ENCODE measurements at places on chromosomes 11 and 22. TPM values are rescaled to one million over a fixed set of nuclear protein-coding genes. Genes with fewer than 3 reads are reported as not detected.

- no peak for DNase-seq
Observed at GRCh38 chr11:69721106-69721505, 17.3 kb upstream of the FGF19 start.

The INPP5J gene
- 0.32 TPM for total RNA-seq

The VPREB1 gene
- total RNA-seq = not detected

GRCh38 chr11:13874597-13874996 is 87.9 kb upstream of the SPON1 start:
- DNase-seq = no peak

DNA sequence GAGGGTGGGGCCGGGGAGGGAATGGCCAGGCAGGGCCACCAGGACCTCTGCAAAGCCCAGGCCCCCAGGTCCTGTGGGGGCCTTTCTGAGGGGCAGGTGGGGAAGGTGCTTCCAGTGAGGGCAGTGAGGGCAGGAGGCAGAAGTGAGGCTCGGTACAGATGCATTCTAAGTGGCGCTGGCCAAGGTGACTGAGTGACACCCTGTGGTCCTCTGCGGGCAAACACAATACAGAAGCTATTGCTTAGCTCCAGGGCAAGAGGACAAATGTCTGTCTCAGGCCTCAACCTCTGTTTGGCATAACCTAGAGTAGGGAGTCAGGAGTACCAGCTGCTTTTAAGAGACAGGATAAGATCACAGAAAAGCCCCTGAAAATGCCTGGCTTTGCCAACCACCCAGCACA is 31.3 kb downstream of the B3GAT1 start:
- DNase-seq = no peak

DNA sequence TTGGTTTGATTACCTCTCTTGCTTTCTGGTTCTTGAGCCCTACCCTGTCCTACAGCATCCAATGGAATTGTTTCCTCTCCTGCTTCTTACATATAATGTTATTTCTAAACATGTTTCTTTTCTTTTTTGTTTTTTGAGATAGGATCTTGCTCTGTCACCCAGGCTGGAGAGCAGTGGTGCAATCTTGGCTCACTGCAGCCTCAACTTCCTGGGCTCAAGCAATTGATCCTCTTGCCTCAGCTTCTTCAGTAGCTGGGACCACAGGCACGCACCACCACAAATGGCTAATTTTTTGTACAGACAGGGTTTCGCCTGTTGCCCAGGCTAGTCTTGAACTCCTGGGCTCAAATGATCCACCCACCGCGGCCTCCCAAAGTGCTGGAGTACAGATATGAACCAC is 105.9 kb downstream of the SGSM3 start:
- DNase-seq = no peak

The NEFH gene
- total RNA-seq = 2.1 TPM

GRCh38 chr11:70292863-70293262 is 22.4 kb downstream of the PPFIA1 start:
- DNase-seq = no peak

GRCh38 chr11:93193731-93194130 is 4.1 kb downstream of the SLC36A4 start:
- DNase-seq = no peak

DNA sequence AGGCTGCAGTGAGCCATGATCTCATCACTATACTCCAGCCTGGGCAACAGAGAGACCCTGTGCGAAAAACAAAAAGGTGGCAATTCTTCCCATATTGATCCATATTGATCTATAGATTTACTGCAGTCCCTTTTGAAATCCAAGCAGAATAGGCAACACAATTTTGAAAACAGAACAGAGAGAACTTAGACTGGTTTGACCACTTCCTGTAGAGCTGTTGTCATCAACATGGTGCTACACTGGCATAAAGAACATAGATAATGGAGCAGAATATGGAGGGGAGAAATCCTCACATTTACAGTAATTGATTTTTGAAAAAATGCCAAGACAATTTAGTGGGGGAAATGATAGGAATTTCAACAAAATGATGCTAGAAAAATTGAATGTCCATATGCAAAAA is 34.1 kb downstream of the GRK3 start:
- DNase-seq = no peak

- DNase-seq = no peak
Observed at GRCh38 chr11:111452146-111452545, 60.0 kb downstream of the BTG4 start.

GRCh38 chr11:77144196-77144856 is 16.3 kb downstream of the MYO7A start:
- DNase-seq = no peak

The GGT5 gene
- total RNA-seq = 0.54 TPM
